ENCODE measurements at places on chromosomes 3 and 15. TPM values are rescaled to one million over a fixed set of nuclear protein-coding genes. Genes with fewer than 3 reads are reported as not detected.

DNA sequence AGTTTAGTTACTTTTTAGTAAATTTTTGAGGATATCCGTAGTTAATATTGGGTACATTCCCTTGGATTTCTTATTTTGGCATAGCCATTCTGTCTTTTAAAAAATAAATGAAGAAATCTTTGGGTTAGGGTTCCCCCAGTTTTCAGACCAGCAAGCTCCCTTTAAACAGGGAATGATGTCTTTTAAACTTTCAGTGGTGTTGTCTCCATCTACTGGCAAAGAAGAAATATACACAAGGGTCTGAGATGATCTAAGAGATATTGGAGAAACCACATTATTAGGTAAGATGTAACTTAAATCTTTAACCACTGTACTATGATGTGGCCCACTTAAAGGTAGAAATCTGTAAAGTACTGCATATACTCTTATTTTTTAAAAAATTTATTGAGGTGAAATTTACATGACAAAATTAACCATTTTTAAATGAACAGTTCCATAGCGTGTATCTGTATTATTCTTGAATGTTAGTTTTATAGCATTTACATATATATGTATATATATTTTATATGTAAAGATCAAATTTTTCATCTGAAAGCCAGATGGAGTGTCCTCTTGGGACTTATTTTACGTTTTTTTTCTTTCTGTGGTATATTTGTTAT is 35.1 kb upstream of the EIF3J start:
- no peak for DNase-seq

GRCh38 chr3:53144862-53145712 is 14.9 kb upstream of the RFT1 start:
- DNase-seq, result no peak

- no peak for DNase-seq
Measured at GRCh38 chr3:169513672-169514071, 149.8 kb downstream of the MECOM start.

DNA sequence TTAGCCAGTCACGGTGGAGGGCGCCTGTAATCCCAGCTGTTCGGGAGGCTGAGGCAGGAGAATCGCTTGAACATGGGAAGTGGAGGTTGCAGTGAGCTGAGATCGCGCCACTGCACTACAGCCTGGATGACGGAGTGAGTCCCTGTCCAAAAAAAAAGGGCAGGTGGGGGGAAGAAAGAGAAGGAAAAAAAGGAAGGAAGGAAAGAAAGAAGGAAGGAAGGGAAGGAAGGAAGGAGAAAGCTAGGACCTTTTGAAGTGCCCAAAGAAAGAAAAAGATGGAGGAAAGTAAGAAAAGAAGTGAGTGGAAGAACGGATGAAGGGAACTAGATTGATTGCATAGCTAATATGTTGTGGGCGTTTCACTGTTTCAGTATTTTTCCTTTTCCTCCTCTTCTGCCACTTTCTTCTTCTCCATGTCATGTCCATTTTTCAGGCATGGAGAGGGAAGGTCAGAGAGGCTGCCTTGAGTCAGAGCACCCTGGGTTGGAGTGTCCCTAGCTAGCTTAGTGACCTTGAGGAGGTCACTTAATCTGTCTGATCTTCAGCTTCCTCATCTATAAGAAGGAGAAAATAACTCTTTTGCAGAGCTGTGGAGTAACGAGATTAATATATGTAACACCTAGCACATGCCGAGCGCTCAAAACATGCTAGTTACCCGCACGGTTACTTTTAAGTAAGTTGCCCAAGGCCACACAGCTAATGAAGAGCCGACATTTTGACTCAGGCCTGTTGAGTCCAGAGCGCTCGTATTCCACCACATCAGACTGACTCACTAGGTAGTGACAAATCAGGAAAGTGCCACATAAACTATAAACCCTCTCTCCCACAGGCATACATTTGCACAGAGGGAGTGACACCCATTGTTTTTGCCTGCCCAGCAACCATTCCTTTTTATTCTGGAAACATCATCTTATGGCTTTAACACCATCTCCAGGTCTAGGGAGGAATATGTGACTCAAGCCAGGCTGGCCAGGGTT is 42.2 kb downstream of the BHLHE40 start:
- no peak for DNase-seq

DNA sequence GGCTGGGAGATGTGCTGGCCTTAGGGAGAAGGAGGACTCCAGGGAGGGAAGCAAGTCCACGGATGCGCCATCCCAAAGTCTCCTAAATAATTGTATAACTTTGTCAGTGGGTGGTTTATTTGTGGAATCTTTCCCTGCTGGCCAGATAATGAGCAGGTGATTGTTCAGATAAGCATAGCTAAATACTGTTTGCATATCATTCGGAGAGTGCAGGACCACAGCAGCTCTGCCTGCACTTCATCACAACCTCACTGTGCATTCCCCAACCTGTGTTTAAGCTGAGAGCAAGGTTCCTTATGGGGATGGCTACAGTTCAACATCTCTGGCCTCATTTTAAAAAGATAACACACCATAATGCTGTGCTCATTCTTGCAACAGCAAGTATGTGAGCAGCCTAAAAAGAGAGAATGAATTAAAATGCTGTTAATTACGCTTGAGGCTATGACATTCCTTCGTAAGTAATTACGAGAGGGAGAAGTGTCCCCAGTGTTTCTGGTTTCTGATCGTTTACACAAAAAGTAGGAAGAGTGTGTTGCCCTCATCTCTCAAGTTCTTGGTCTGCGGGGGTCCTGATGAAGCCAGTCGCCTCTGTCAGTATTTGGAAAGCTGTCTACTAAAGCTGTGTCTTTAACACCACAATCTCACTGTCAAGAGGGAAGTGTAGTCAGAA is 272.0 kb upstream of the RORA start:
- no peak for DNase-seq

GRCh38 chr3:136994772-136995516 is 37.2 kb downstream of the IL20RB start:
- peak; percentile 63 for DNase-seq

GRCh38 chr3:5053021-5053831 is 68.9 kb upstream of the ARL8B start:
- no peak for DNase-seq

- DNase-seq, result no peak
Measured at GRCh38 chr3:27209617-27210264, 159.4 kb downstream of the NEK10 start.

MST1R gene
- total RNA-seq, result 5.3 TPM

All from omental fat pad (tissue), 4 donors.